ENCODE measurements at places on chromosomes 12 and 14.

DNA sequence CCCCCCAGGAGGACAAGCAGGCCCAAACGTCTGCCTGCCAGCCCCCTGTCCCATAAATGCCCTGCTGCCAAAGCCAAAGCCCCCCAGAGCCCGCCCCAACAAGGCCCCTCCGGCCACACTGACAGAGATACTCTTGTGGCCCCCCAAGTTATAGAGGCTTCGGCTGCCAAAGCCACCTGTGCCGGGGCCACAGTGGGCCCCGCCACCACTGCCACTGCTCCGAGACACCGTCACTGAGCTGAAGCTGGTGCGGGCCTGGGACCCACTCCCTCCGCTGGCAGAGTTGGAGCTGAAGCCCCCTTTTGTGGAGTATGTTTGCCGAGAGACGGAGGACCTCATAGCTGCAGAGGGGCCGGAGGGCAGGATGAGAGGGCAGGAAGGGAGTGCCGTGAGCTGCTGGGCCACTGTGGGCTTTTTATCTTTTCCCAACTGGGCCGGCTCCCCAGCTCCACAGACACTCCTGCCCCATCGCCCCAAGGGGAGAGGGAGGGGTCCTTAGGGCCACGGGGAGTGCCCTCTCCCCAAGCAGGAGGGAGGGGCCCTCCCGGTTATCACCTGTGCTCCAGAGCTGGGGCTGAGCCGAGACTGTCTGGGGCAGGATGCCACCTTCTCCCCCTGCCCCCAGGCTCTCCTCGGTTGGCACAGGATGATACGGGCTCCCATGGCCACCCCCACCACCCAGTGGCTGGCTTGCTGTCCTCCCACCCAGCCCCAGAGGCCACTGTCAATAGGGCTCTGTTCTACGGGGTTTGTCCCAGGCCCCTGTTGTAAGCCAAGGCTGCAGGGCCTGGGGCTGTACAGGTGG lies at the start of gene KRT79:
KRT79 (minus strand) TSS at position 390 of the 805 bp plus-strand sequence; CDS start at position 339, 51 bp downstream.
- DNase-seq = no peak

DNA sequence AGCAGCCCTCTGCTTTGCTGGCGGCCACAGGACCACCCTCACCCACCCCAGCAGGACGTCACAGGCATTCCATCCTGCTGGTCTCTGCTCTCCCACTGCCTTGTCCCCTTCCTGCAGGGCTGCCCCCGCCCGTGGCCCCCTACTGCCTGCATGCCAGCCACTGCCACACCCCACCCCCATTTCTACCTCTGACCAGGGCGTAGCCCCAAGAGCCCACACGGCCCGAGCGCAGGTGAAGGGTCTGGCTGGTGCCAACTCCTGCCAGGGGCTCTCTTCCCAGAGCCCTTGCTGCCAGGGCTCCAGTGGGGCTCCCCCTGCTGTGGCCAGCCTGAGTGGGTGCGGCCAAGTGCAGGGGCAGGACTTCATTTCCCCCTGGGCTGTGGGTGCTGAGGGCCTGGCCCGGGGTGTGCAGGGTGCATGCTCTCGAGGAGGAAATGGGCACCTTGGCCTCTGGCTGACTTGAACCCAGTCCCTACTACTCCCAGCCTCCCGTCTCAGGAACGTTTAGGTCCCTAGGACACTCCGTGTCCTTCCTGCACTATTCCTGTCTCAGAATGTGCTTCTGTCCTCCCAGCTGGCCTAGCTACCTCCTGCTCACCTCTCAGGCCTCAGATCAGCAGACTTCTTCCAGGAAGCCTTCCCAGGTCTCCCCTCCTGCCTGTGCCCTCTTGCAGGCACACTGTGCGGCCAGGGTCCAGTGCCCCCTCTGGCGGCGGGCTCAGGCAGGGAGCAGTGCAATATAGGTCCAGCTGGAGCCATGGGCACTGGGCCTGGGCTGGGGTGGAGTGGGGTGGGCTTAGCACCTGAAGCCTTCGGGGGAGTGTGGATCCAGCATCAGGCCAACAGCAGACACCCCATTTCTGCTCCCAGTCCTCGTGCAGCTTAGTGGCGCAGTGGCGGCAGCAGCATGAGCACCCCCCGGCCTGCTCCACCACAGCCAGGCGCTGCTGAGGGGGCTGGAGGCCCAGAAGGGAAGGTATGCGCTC lies 1.4 kb downstream of the LBHD2 start:
- DNase-seq = no peak

- DNase-seq = no peak
Measured at GRCh38 chr14:42734041-42734440, 1127.4 kb downstream of the LRFN5 start.

GRCh38 chr14:94052199-94052598 lies 26.1 kb downstream of the OTUB2 start:
- DNase-seq = no peak

DNA sequence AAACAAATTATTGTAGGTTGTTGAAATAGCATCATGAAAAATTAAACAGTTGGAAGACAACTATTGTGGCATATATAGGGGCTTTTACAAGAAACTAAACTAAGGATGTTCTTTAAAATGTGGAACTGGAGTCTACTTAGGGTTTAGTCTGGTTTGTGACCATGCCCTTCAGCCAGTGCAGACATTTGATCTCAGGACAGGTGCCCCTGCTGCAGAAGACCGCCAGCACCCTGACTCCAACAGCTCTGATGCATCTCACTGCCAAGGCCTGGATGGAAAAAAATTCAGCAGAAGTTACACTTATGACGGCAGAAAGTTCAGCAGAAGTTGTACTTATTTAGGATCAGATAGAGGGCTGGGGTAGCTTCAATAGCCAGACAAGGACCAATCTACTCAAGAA lies 51.5 kb downstream of the TMEM117 start:
- DNase-seq = no peak

DNA sequence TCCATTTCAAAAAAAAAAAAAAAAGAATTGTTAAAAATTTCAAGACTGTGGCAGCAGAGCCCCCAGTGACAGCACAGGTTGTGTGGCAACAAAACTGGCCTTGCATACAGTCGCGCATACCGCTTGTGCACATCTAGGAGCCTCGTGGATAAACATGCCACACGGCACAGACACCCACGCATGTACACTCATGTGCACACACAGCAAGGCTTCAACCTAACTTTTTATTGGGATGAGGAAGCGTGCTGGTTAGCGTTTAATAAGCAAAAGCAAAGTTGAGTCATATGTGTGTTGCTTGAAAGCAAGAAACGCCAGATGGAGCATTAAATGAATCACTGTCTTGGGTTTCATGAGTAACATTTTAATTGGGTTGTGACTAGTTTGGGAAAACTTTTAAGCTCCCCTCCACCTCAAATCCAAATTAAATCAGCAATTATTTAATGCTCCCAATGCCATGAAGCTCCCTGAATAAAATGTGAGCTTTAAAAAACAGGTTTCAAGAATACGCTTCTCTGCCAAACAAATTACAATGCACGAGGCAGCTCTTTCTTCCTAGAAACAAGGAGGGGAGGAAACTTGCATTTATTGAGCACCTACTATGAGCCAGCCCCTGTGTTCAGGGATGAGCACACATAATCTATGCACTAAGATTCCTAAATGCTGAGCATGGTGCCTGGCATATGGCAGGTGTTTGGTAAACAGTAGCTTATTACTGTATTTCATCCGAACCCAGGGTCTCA lies 35.7 kb upstream of the EML1 start:
- DNase-seq = peak; percentile 97

- no peak for DNase-seq
Measured at GRCh38 chr14:71193663-71194062, 286.4 kb downstream of the PCNX1 start.

- DNase-seq = no peak
Measured at GRCh38 chr12:25689996-25690501, 137.0 kb upstream of the LMNTD1 start.

DNA sequence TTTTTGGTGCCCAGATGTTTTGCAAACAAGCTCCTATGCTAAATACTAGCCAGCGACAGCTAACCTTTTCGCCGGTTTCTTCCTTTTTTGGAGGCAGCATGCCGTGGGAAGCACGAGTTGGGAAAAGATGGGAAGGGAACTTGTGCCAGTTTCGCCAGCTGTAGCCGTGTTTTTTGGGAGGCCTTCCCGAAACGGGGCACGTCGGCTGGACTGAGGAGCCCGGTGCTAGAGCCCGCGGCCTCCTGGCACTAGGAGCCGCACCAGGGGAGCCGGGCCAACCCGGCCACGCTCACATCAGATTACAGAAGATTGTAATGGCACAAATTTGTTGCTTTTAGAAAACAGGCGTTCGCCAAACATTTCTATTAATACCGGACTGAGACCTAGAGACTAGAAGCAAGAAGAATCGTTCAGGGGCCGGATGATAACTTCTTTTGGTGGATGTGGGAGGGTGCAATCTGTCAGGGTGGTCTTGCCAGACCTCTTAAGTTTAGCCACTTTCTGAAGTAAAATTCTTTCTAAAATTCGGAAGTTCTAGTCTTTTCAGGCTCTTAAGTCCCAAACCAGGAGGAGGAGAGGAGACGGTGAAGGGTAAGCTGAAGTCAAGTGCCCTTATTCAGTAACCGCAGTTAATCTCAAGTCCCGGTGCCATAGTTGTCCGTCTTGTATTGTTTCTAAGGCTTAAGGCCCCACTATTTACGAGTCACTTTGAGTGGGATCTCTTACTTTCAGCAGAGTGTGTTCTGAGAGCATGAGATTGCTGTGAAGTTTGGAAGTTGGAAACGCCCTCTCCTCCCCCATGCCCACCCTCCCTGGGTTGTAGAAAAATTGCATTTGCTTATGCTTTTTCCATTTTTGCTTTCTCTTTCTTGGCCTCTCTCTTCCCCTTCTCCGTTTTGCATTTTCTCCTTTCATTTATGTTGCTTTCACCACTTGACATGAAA lies 1.3 kb downstream of the RASSF3 start:
- DNase-seq = peak; percentile 47

- peak; percentile 41 for DNase-seq
Measured at GRCh38 chr12:9064201-9064814, 51.4 kb downstream of the A2M start.

GRCh38 chr12:13127444-13127843 lies 24.0 kb upstream of the GSG1 start:
- DNase-seq = no peak

DNA sequence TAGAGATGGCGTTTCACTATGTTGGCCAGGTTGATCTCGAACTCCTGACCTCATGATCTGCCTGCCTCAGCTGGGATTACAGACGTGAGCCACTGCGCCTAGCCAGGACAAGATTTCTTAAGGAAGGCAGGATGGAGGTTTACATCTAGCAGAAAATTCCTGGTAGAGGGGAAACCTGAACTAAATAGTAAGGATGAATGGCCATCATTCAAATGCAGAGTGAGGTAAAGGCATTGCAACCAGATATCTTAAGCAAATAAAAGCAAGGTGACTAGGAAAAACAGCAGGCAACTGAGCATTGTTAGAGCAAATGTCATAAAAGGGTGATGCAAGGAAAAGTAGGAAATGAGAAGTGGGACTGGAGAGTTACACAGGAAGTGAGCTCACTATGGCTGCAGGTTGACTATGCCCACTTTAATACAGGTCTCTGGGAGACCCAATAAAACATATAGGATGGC lies 133.0 kb downstream of the SOX5 start:
- no peak for DNase-seq

GRCh38 chr14:85178864-85179263 lies 351.1 kb upstream of the FLRT2 start:
- no peak for DNase-seq

Measured in EL (cell line).